CD4-positive, alpha-beta T cell treated with Interferon gamma for 1 hour (primary cell): ENCODE measurements at places on chromosomes 1 and 21.

GRCh38 chr1:110498270-110498669 is 20.7 kb downstream of the KCNA10 start:
- no peak for DNase-seq

- DNase-seq: no peak
These were observed 2135.4 kb downstream of the MRPL39 start for GRCh38 chr21:23471877-23472276.

GRCh38 chr1:244011786-244012185 is 39.3 kb upstream of the ZBTB18 start:
- no peak for DNase-seq

DNA sequence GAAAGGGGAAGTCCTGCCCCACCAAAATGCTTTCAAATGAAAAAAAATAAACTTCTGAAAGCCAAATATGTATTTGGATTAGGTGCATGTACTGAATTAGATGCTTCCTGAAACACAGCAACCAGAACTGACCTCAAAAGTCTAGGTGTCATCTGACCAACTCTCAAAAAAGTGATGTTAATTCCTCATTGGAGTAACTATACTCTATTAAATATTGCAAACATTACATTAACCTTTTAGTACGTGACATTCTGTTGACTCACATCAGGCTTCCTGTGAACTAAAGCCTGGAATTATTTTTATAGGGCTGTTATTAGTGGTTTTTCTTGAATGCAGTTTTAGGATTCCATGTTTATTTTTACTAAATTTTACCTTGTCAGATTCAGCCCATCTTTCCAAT is 73.5 kb downstream of the ASTN1 start:
- no peak for DNase-seq

DNA sequence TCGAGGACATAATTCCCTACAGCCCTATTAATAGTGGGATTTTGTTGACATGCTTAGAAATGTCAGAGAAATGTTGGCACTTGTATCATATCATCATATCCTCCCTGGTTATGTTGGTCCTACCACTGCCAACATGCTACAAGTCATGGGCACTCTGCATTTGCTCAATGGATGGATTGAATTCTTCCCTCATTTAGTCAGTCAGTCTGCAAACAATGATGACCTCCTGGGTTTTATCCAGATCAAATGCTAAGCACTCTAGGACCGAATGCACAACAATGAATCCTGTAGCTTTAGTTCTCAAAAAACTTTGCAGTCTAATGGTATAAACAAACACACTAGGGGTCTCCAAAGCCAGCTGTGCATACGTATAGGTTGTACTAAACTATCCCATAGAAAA is 357.2 kb upstream of the DPYD start:
- DNase-seq: no peak

GRCh38 chr1:114105421-114105979 is 48.2 kb downstream of the SYT6 start:
- DNase-seq: no peak

GRCh38 chr1:22471078-22471477 is 19.4 kb downstream of the ZBTB40 start:
- no peak for DNase-seq
